Choroid plexus epithelial cell (primary cell): ENCODE measurements at places on chromosomes 12 and 14.

GRCh38 chr14:76977793-76978720 is 50.5 kb downstream of the IRF2BPL start:
- peak; percentile 86 for DNase-seq

DNA sequence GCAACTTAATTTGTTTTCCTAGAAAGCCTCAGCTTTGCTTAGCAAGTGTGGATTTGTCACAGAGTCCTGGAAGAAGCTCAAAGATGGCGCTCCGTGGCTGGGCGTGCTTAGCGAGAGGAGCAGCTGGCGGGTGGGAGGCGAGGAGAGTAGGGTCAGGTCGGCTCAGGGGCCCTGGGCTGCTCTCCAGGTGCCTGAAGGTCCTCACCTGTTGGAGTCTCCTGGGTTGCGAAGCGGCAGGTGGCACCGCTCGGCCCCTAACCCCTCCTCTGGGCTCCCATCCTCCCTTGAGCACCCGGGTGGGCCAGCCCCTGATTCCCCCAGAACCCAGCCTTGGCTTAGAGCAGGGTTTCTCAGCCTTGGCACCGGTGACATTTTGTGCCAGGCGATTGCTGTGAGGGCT is 25.1 kb downstream of the LRTM2 start:
- DNase-seq, result no peak

DNA sequence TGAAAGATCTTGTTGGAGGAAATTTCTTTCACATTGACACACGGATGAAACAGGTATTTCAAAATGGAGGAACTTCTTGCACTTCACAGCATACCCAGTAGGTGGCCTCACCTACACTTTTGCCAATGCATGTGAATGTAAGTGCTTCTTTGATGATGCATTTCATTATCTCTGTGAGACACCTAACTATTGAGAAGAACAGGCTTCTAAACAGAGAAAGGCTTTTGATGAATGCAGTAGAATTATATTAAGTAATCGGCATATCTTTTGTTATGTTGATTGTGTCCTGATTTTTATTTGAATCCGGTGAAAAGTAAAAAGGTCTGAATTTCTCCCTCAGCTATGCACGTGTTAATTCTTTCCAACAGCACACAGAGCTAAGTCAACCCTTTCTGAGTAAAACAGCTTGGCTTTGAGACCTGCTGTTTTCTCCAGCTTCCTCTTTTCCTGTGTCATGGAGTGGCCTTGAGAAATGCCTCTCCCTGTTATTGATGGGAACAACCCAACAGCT is 399.0 kb downstream of the NAV3 start:
- DNase-seq, result peak; percentile 81

DNA sequence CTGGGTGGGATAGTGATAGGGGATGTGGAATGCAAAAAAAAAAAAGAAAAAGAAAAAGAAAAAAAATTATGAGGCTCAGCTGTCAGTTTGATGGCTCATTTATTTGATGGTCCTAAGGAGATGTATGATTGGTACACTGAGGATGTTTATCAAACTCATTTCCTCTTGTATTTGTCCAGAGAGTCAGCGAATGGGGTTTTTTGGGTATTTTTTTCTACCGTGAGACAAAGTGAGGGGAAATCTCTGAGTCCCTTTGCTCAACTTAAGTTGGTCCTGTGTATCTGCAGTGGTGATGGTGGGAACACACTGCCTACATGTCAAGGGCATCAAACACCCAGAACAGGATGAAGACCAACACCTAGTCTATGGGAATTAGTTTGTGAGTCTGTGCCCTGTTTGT is 176.9 kb upstream of the HIF1A start:
- DNase-seq, result no peak

GRCh38 chr14:35985474-35986218 is 159.5 kb downstream of the BRMS1L start:
- peak; percentile 1 for DNase-seq

GRCh38 chr12:6039894-6040601 is 84.4 kb downstream of the VWF start:
- peak; percentile 87 for DNase-seq

DNA sequence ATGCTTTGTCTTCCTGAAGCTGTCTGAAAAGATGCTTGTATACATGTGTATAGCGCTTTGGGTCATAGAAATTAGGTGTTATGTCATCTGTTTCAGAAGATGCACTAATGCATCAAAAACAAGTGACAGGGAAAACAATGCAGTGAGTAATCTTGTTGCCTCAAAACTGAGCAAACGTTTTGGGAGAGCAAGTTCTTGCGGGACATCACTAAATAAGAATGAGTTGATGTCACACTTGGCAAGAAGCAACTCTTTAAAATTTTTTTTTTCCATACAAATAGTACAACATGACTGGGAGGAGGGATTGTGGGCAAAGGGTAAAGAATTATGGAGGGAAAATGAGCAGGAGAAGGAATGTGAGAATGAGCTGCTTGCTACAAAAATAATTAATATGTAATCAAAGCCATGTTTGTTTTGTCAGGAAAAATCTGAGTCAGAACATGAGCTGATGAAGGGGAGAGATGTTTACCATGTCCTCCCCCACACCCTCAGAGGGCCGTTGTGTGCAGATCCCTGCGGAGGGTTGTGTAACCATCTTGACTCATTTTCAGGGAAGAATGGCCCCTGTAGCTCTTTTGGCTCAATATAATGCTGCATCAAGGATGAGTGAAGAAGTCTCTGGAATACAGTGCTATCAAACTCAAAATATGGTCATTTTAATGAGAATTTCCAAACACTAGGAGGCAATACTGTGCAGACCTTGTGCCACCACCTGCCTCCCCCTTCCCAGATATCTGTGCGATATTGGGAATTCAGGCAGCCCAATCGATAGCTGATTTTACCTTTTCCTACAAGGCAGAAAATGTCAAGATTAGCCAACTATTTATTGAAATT is 41.4 kb downstream of the BORCS5 start:
- DNase-seq, result peak; percentile 96

DNA sequence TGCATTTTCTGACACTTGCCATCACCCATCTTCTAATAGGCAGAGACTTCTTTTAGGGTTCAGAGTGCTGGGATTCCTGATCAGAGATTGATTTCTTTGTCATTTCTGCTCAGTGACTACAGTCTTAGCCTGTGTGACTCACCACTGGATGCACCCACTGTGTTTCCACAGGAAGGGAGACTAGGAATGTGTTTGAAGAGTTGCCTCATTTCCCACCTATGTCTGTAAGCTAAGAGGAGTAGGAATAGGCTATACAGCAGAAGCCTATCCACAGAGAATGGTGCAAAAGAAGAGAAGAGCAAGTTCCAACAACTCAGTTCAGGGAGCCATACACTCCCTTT is 60.2 kb upstream of the ACTN1 start:
- peak; percentile 64 for DNase-seq

GRCh38 chr14:49297102-49297501 is 289.1 kb downstream of the RPS29 start:
- DNase-seq, result no peak

DNA sequence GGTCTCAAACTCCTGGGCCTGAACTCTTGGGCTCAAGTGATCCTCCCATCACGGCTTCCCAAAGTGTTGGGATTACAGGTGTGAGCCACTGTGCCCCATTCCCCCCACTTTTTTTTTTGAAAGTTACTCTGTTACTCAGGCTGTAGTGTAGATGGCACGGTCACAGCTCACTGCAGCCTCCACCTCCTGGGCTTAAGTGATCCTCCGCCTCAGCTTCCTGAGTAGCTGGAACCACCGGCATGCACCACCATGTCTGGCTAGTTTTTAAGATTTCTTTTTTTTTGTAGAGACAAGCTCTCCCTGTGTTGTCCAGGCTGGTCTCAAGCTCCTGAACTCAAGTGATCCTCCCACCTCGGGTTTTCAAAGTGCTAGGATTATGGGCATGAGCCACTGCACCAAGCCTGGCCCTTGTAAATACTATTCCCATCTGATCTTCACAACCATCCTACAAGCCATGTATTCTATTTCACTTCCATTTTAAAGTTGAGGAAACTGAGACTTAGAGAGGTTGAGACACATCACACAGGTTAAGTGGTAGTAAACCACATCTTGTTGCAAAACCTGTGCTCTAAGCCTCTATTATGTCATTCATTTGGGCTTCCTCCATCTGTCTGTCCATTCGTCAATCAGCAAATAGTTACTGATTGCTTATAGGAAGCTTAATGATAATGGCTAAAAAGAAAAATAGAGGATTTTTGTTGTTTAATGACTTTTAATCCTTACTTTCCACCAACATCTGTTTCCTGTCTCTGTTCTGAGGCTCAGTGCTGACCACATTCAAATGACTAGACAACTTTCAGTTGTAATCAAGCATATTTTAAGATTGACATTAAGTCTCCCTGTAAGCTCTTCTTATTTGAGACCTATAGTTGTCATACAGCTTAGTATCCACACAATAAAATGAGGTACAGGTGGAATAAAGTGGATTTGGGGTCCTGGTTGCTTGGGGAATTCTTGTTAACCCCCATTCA is 9.2 kb downstream of the ASCL4 start:
- no peak for DNase-seq

DNA sequence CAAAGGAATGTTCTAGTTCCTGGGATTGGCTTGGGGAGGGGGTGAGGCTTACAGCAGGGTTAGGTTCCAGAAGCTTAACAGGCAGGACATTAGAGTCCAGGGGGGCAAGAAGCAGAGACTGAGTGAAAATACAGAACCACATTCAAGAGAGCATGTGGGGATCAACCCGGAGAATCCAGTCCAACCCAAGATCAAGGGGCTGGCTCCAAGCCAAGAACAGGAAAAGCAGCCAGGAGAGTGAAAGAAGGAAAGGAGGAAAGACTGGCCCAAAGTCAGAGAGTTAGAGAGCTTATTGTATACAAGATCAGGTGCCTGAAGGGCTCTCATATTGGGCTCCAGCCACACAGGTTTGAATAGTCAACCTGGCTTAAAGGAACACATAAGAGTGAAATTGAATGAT is 190.3 kb upstream of the CDKN3 start:
- no peak for DNase-seq

DNA sequence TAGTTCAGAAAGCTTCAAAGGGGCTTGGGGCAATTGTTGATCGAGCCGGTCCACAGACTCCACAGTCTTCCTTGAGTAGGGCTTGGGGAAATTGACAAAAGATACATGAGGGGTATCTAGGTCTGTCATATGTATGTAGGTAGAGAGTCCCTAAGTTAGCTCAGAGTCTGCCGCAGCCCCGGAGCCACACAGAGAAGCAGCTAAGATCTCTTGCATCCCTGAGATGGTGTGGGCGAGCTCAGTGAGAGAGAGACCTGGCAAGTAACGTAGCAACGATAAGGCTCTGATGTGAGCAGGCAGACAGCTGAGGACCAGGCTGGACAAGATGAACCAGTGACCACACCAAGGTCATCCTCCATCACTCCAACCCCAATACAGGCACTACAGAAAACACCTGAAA is 297.6 kb downstream of the TMEM132D start:
- peak; percentile 8 for DNase-seq

DNA sequence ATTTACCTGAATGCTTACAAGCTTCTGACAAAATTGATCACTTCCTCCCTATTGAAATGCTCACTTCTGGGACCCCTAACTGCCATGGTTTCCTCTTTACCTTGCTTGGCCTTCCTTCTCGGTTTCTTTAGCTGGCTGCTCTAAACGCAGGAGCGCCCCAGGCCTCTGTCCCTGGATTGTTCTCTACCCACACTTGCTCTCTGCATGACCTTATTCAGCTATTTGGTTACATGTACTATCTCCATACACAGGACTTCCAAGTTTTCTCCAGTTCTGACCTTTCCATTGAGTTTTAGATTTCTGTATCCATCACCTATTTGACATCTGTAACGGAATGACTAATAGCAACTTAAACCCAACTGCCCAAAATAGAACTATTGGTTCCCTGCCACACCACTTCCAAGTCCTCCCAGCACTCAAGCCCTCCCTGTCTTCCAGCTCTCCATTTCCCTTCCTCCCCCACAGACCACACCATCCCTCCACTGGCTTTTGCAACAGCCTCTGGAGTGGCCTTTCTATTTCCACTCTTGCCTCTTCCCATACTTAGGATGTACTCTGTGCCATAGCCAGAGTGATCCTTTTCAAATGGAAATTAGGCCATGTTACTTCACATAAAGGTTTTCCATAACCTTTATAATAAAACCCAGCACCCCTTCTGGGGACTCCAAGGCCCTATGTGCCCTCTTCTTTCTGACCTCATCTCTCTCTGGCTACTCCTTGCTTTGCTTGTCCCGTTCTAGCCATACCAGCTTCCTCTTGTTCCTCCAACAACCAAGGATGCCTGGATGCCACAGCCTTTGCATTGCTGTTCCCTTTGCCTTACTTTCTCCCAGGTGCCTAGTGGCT is 202.2 kb downstream of the AEBP2 start:
- no peak for DNase-seq

- peak; percentile 19 for DNase-seq
Measured at GRCh38 chr12:28540324-28540714, 350.1 kb downstream of the CCDC91 start.

DNA sequence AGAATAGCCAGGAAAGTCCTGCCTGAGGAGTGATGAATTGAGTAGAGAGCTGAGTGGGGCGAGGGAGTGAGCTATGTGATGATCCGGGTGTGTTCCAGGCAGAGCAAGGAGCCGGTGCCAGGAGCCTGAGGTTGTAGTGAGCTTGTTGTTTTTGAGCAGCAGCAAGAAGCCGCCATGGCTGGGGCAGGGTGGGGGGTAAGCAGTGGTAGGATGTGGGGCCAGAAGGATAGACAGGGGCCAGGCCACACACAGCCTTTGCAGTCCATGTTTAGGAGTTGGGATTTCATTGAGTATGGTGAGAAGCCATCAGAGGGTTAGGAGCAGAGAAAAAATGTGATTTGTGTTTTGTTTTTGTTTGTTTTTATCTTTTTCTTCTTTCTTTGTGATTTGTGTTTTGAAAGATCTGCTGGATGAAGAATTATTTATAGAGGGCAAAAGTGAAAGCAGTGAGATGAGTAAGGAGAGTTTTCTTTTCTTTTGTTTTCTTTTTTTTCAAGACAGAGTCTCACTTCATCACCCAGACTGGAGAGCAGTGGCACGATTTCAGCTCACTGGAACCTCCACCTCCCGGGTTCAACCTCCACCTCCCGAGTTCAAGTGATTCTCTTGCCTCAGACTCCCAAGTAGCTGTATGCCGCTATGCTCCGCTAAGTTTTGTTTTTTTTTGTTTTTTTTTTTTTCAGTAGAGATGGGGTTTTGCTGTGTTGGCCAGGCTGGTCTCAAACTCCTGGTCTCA is 92.3 kb upstream of the BCAT1 start:
- DNase-seq, result peak; percentile 10

- DNase-seq, result no peak
Measured at GRCh38 chr14:72753879-72754400, 140.0 kb downstream of the DPF3 start.

DNA sequence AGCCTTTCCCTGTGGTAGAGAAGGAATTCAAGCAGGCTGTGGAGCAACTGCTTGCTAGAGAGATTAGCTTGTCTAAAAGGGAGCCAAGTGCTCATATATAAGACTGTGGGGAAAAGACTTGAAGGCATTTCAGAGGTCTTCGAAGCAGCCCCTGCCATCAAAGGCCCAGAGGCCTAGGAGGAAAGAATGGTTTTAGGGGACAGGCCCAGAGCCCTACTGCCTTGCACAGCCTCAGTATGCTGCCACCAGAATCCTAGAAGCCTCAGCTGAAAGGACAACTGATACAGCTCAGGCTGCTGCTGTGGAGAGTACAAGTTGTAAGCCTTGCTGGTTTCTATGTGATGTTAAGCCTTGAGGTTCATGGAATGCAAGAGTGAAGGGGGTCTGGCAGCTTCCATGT is 109.9 kb downstream of the DERA start:
- DNase-seq, result no peak
